ENCODE measurements at places on chromosomes 5 and 9.

DNA sequence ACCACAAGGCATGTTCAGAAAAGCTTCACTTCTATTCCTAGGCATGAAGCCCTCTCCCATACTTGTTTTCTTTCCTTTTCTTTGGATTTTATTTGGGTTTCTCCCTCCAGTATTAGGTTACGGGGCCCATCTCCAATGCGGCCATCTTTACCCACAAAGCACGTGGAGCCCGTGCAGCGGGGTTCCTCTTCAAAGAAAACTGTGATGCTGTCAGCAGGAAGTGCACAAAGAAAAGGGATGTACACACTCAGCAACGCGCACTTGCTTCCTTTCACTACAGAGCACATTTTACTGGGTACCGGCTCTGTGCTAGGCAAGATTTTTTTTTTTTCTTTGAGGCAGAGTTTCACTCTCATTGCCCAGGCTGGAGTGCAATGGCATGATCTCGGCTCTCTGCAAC lies 106.6 kb downstream of the COL23A1 start:
- DNase-seq = peak; percentile 20

- no peak for DNase-seq
Measured at GRCh38 chr5:44495280-44495679, 106.1 kb upstream of the FGF10 start.

- no peak for DNase-seq
Measured at GRCh38 chr9:110869931-110870330, 168.3 kb downstream of the LPAR1 start.

- DNase-seq = no peak
Measured at GRCh38 chr5:522899-523440, 1.3 kb downstream of the SLC9A3 start.

DNA sequence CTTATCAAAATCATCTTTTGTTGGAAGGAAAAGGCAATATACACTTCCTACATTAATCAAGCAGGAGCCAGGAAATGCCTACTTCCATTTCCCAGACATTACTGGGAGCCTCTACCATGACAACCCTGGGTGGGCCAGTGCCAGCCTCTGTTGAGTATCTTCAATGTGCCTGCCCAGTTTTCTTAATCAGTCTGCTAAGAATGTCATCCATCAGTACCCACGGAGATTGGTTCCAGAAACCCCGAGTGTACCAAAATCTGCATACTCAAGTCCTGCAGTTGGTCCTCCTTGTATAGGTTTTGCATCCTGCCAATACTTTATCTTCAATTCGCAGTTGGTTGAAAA lies 82.4 kb downstream of the MARCHF3 start:
- DNase-seq = no peak

GRCh38 chr5:112738191-112738560 lies 491 bp downstream of the APC start:
- DNase-seq = no peak

DNA sequence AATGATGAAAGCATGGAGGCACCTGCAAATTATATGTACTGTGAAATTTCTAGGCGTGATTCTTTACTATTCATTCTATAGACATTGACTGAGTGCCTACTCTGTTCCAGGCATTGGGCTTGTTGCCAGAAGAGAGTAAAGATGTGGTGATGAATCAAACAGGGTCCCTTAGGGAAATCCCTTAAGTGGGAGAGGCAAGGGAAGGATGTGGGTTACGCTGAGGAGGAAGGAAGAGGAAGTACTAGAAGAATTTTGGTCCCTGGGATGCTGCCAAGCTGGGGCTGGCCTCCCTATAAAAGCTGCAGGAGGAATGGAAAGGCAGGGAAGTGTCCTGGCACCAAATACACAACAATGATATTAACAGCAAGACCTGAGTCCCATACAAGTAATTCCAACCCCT lies 76.7 kb upstream of the SPOCK1 start:
- DNase-seq = no peak

DNA sequence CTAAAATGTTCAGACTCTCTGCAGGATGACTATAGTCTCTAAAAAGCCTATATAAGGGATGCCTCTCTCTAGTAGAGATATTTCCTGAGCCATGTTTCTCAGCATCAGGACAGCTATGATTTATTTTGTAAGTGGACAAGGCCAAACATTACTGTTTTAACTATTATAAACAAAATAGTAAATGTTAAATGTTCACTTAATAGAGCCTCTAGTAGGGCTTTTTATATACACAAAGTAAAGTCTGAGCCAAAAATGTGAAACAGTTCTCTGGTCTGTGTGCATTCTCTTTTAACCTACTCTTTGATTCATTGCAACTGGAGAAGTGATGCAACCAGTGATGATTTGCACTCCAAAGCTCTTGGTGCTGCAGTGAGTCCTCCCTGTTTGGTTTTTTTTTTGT lies 220.5 kb downstream of the GDNF start:
- DNase-seq = no peak

DNA sequence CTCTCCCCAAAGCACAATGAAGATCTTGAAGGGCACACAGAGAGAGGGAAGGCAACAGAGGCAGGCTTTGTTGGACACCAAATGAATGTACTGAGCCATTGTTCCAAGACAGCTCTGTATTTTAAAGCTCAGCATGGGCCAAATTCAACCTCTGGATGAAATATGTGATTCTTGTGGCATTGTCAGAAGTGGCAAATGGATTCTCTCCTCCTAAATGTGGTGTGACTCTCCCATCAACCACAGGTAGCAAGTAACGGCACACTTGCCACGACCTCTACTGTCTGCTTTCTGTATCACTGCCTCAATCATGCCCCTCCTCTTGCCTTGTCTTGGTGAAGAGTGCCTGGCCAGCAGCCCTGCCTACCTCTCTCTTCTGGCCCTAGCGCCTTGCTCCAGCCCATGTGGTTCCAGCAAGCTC lies 6.1 kb upstream of the MOB3B start:
- DNase-seq = no peak

DNA sequence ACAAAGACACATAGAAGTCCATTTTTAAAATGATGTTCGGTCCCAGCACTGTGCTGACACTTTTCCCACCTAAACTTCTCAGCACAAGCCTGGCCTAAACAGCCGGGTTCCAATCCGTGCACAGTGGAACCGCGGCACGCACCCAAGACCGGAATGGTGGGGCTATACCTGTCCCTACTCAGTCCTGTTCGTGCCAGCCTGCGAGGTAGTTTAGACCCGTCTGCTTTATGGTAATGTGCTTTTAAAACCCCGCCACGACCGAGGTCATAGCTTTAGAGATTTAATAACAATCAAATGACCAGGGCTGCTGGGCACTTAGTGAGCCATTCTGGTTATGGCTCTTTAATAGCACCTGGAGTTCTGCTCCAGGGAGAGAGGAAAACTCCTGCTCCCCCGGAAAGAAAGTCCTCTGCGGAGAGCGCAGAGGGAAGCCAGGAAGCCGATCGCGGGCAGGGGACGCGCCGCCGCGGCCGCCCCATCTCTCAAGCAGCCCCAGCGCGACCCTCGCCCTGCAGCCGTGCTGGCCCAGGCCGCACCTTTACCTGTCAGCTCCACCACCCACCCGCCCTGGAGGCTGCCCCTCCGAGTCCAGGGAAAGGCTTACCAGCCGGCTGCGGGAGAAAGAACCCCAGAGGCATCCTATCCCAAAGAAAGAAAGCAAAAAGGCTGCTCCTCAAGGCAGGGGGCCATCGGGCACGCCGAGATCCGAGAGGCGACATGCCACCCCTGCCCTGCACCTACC lies 511 bp downstream of the ARL15 start:
- no peak for DNase-seq

DNA sequence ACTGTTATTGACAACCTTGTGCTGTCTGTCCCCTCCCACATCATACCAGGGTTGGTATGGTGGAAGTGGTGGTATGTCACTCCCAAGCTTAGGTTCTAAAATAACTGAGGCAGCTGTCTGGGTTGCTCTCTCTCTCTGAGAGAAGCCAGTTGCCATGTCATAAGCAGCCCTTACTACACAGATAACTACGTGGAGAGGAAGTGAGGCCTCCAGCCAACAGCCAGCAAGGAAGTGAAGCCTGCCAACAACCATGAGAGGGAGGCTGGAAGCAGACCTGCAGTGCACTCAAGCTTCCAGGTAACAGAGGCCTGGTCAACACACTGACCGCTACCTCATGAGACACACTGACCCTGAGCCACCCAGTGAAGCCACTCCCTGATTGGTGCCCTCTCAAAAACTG lies 18.6 kb downstream of the CTNNAL1 start:
- DNase-seq = no peak

- no peak for DNase-seq
Measured at GRCh38 chr9:137632230-137633161, 13.7 kb downstream of the EHMT1 start.

- DNase-seq = no peak
Measured at GRCh38 chr5:104540448-104540847, 977.9 kb upstream of the NUDT12 start.
